EH (cell line): ENCODE measurements at places on chromosomes 13 and 19.
A peak's percentile ranks its signal among the peaks of the same experiment; 100 is the strongest.

DNA sequence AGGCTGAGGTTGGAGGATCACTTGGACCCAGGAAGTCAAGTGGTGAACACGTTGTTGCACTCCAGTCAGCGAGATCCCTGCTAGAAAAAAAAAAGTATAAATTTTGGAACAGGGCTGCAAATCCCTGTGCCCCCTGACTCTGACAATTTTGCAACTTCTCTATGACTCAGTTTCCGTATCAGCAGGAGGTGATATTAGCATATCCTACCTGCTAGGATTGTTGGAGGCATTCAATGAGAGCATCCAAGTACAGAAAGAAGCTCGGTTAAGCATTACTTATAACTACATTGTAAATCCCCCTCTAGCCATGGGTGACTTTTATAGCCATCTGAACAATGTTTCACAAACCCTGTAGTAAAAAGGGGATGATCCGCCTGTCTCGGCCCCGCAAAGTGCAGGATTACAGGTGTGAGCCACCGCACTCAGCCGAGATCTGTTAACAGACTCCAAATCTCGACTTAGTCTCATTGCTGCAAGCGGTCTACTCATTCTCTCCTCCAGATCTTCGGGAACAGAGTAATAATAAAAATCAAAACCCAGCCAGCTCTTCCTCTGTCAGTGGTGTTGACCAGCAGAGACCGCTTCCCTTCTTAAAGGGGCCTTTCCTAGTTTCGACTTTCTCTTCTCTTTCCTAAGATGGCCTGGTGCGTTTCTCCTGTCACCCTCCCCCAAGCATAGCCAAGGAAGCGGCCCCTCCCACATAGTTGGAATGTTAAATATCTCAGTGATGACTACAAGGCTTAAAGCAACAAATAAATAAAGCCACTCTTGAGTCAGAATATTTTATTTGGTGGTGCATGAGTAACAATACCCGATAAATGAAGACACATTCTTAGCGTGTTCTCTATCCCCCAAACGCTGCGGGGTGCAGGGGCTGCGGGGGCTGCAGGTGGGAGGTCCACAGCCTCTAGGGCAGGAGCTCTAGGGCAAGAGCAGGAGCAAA is 10.3 kb upstream of the BICRA start:
- DNase-seq, result peak; percentile 99

DNA sequence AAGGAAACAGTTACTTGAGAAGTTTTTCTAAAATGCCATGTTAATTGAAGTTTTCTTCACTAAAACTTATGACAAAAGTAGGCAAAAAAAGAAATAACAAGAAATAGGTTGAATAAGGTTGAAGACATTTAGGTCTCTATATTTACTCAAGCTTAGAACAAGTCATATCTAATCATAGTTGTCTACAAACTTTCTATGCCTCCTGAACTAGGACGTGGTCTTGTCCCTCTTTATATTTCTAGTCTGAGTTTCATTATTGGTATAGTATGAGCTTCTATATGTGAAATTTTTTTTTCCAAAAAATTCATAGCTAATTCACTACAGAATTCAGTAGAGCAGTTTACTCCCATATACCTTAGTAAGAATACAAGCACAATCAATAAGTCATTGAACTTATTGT is 836.4 kb downstream of the SLITRK6 start:
- no peak for DNase-seq

DNA sequence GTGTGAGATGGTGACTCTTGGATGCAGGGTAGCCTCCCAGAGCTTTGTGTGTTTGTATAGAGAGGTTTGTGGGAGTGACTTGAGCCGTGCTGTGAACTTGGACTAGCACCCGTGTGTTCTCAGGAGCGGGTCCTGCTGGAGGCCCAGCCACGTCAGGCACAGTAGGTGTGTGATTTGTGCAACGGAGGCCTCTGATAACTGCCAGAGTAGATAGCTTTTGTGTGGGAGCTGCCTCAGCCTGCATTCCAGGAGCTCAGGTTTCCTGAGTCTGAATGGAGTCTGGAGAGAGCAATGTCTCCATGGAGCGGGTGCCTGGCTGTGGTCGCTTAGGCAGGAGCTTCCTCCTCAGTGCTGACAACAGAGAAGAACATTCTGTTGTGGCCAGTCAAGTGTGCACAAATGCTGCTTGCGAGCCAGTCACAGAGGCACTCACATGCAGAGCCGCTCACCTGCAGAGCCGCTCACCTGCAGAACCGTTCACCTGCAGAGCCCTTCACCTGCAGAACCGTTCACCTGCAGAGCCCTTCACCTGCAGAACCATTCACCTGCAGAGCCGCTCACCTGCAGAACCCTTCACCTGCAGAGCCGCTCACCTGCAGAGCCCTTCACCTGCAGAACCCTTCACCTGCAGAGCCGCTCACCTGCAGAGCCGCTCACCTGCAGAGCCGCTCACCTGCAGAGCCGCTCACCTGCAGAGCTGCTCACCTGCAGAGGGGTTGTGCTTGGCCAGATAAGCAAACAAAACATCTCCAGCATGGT is 32.6 kb downstream of the TFDP1 start:
- DNase-seq, result no peak

DNA sequence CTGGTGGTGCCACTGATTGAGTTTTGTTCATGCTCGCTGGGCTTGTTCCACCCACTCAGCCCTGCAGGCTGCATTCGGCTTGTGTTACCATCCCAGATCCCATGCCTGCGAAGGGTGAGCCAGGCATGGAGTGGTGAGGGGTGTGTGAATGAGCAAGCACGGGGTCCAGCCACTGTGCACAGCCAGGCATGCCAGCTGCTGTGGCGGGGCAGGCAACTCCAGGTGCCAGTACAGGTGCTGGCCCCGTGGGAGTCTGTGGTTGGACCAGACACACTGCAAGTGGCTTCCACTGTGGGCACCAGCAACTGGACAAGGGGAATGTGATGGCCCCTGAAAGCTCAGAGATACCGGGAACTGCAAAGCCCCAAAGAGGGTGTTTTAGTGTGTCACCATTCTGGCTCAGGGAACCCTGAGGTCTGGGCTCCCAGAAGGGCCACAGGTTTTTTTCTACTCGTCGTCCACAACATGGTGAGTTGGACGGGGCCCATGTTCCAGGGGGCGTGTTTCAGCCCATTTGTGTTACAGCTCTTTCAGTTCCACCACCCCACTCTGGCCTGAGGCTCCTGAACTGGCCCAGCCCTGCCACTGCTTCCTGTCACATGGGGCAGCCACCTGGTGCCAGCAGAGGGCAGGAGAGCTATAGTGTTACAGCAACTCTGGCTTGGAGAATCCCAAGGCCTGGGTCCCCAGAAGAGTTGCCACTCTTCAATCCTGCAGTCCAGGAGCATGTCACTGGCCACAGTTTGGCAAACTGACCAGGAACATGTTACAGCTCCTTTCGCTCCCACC is 217.0 kb upstream of the OBI1 start:
- no peak for DNase-seq

DNA sequence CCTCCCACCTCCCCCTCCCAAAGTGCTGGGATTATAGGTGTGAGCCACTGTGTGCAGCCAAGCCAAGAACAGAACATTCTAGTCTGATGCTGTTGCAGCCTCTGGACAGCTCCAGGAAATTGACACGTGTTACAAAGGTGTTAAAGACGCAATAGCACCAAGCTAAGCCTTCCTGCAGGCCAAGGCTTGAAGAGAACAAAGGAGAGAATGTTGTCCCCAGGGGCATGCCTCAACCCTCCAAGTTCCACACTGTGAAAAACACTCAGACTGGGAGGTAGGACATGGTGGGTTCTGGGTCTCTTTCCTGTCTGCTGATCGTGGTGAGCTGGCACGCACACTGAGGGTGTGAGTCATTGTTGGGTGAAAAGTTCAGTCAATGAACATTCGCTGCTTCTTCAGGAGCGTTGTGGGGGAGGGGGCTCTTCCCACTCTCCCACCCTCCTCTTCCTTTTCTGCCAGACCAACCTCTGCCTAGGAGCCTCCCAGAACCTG is 5.3 kb upstream of the PTPRS start:
- peak; percentile 79 for DNase-seq

DNA sequence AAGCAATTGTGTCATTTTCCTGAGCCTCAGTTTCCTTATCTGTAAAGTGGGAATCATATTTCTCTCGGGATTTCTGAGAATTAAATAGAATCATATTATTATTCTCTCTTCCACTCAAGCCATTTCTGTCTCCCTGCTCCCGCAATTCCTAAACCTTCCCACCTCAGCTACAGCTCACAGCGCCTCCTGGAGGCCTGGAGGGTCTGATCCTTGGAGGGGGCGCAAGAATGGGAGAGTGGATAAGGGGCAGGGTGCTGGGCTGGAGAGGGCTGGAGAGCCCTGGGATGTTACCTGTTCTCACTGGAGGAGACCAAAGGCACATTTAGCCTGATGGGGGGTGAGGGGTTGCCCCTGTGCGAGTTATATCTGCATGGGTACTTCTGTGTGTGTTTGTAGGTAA is 31.1 kb upstream of the CYP2S1 start:
- DNase-seq, result no peak

- DNase-seq, result no peak
Observed at GRCh38 chr19:33459222-33460090, 62.1 kb downstream of the PEPD start.
